ENCODE measurements at places on chromosomes 6 and 20.
A peak's percentile ranks its signal among the peaks of the same experiment; 100 is the strongest.

GRCh38 chr20:37803438-37804307 lies 99.3 kb upstream of the VSTM2L start:
- DNase-seq, result no peak

DNA sequence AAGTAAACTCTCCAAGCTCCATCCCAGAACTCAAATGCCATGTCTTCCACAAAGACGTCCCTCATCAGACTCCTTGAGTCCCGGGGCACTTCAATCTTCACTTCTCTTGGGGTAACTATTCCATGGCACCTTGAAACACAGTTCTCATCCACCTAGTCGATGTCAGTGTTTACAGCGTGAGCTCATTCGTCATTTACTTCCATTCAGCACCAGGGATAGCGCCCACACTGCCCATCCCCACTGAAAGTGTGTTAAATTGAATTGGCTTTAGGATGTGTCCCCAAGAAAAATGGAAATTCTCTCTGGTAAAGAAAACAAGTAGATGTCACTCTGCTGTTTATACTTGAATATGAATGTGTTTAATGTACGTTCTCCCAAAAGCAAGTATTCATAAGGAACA lies 31.3 kb downstream of the KCNK15 start:
- no peak for DNase-seq

DNA sequence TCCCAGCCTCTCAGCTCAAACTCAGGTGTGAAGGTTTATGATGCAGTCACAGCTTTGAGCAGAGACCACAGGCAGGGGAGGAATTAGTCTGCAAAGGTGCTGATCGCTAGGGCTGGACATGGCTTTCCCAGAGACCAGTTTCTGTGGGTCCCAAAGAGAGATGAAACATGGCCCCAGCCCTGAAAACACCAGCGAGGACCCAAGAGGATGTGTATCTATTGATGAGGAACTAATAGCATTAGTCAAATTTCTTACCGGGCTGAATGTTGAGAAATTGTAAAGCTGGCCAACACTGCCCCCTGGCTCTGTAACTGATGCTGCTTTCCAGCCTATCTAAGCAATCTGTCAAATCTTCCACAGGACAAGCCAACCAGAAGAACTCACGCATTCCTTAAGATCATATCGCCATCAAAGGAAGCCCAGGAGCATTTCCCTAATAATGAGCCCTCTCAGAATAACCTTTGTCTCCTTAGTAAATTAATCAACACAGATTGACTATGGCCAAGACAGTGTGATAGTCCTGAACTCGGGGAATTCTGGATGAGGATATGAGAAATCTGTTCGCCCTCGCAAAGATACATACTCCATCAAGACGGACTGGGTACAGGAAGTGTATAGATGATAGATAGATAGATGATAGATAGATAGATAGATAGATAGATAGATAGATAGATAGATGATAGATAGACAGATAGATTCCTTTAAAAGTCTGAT lies 7.8 kb upstream of the ACSS1 start:
- peak; percentile 59 for DNase-seq

GRCh38 chr6:25346064-25346463 lies 66.9 kb downstream of the CARMIL1 start:
- no peak for DNase-seq

DNA sequence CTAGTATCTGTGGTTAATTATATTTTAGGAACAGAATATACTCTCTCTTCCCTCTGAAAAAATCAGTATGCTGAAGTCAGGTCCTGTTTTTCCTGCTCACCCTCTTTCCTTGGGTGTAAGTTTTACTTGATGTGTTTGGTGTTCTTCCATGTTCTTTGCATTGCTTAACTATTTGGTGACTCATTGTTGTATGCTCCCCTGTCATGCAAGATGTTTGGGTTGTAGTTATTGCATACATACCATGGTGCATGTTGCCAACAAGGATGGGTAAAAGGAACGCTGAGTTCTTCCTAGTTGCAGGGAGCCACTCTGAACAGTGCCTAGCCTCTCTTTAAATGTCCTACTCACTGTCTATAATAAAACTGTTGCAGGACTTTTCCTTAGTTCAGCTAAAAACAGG lies 207.9 kb upstream of the LAMP5 start:
- DNase-seq, result no peak

DNA sequence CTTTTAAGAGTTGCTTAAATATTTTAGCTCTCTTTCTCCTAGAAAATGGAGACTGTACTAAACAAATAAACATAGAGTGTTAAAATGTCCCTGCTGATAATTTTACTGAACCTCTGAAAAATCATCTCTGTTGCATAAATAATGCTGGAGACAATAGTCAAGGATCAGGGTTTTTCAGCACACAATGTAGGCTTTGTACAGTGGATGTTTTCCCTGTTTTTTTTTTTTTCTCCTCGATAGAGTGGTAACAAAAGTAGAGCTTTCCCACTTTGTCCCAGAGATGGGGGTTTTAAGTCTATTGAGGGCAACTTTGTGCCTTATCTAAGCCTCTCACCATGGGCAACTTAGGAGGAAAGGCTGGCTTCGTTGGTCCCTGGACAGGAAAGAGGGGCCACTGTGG lies 222.6 kb upstream of the HDDC2 start:
- no peak for DNase-seq

DNA sequence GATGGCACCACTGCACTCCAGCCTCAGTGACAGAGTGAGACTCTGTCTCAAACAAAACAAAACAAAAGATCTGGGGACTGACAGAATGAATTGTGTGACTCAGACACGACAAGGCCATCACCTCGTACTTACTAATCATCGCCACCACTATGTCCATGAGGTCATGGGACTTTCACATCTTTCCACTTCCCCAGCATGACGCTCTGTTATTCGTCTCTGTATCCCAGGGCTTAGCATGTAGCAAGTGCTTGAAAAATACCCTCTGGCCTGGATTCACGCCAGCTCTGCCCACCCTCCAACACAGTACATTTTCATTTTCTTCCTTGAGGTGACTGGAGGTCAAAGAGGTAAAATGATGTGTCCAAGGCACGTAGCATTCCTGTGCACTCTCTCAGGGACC lies 27.8 kb downstream of the FGD2 start:
- DNase-seq, result no peak

DNA sequence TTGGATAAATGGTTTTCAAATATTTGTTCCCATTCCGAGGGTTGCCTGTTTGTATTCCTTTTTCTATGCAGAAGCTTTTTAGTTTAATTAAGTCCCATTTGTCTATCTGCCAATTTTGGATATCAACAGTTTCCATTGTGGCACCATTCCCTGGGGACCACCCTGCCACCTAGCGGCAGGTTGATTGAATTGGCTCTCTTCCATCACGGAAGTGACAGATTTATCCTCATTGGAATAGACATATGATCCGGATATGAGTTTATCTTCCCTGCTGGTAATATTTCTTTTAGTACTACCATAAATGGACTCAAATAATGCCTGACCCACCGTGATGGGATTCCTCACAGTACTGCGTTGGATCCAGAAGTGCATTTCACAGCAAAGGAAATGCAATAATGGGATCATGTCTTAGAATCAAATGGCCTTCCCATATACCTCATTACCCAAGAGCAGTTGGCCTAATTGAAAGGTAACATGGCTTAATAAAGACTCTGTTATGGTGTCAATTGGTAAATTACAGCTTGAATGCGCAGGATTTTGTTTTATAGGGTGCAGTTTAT lies 327.0 kb downstream of the BMP2 start:
- no peak for DNase-seq

DNA sequence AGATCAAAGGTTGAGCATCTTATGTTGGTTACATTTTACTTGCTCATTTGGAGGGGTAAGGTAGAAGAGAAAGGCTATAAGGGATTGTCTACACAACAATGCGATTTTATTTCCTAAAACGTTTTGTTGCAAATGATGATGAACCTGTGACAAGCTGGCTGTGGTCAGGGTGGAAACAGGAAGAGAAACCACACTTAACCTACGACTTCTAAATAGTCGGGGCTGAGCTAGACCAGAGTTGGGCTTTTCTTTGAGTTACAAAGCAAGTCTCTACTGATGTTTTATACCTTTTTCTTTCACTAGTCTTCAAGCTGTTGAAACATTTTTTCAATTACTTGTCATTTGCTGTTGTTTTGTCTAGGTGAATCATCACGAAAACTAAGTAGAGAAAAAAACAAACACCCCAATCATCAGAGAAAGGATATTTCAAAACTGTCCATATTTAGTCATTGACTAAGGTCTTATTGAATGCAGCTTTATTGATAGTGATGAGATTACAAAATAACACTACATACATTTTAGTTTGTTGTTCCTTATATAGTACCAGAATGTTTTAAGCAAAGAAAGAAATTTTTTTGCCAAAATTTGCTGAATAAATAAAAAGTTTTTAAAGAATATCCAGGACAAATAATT lies 18.0 kb downstream of the KLHL31 start:
- no peak for DNase-seq

GRCh38 chr6:136319732-136320131 lies 30.1 kb upstream of the BCLAF1 start:
- no peak for DNase-seq

DNA sequence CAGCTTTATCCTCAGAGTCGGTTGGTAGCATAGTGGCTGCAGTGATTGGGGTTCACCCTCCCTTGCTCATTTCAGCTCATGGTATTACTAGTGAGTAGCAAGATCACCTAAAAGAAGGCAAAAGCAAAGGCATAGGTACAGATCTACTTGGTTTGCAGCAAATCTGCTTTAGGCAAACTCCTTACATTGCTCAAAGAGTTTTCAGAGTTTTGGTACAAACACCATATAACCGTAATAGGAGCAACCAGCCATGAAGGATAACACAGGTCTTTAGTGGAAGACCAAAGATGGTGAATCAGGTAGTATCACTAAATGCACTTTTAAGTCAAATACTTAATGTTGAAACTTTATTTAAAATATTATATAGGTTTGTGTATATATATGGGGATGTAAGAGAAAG lies 172.9 kb downstream of the ARID1B start:
- DNase-seq, result no peak

- no peak for DNase-seq
Measured at GRCh38 chr6:166955865-166956443, 396 bp downstream of the RNASET2 start.

DNA sequence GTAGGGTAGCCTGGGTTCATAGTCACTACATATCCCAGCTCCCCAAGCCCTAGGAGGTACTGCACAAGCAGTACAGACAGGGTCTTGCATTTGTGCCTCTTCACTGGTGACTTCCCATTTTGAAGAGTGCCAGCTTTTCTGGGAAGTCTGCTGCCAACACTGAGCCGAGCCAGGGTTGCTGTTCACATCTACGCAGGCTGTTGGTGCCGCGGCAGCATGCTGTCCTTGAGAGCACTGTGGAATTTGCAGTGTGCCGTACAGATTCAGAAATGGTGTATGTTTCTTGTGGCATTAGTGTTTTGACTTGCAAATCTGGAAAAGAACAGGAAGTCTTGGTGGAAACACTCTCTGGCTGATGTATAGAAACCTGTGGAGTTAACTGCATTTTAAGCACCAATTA lies 67.5 kb downstream of the JARID2 start:
- no peak for DNase-seq

GRCh38 chr20:32972181-32973076 lies 31.8 kb downstream of the SUN5 start:
- peak; percentile 69 for DNase-seq

DNA sequence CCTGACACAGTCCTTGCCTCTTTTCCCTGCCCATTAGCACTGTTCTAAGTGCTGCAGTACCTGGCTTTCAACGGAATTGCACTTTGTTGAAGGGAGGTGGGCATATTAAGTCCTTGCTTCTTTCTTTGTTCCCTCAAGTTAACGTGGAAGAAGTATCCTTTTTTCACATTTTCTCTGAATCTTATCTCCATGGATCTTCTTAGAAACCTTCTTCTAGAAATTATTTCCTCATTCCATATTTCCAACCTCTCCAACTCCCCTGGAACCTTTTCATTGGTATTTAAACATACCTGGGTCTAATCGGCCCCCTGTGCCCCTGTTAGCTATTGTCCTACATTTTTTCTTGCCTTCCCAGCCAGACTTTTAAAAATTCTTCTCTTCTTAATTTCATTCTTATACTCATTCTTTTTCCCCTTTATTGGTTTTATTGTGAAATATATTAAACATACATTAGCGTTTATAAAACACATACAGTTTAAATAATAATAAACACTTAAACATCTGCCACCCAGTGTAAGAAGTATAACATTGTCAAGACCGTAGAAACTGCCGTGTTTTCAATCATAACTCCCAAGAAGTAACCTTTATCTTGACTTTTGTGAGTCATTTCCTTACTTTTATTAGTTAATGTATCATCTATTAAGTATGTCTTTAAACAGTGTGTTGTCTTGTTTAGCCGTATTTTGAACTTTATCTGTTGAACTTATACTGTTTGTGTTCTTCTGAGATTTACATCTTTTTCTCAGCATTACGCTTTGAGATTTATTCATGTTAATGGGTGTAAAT lies 118.2 kb downstream of the CDKAL1 start:
- DNase-seq, result no peak

GRCh38 chr6:52336919-52337561 lies 24.9 kb upstream of the PAQR8 start:
- DNase-seq, result no peak
